A673 (cell line): ENCODE measurements at places on chromosomes 3 and 15. TPM values are rescaled to one million over a fixed set of nuclear protein-coding genes. Genes with fewer than 3 reads are reported as not detected.
A peak's percentile ranks its signal among the peaks of the same experiment; 100 is the strongest.

DNA sequence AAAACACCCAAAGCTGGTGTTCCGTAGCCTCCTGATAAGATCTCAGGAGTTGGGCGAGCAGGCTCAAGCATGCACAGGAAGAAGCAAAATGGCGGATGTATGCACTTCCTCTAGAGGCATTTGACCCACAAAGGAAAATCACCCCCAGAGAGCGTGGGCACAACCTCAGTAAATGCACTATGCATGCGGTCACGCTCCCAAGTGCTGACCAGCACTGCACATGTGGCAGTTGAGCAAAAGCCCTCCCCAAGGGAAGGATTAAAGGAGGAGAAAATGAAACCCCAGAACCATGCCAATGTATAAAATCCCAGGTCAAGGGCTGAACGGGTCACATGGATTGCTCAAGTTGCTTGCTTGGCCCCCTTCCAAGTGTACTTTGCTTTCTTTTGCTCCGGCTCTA lies 289.4 kb upstream of the IGF1R start:
- H3K36me3 ChIP-seq: no peaks in the 10 kb centered on the region
- H3K27ac ChIP-seq: no peak overlapping the region
- H3K4me3 ChIP-seq: no peak overlapping the region
- DNase-seq: no peak
- no peaks in the 10 kb centered on the region for H3K27me3 ChIP-seq

DNA sequence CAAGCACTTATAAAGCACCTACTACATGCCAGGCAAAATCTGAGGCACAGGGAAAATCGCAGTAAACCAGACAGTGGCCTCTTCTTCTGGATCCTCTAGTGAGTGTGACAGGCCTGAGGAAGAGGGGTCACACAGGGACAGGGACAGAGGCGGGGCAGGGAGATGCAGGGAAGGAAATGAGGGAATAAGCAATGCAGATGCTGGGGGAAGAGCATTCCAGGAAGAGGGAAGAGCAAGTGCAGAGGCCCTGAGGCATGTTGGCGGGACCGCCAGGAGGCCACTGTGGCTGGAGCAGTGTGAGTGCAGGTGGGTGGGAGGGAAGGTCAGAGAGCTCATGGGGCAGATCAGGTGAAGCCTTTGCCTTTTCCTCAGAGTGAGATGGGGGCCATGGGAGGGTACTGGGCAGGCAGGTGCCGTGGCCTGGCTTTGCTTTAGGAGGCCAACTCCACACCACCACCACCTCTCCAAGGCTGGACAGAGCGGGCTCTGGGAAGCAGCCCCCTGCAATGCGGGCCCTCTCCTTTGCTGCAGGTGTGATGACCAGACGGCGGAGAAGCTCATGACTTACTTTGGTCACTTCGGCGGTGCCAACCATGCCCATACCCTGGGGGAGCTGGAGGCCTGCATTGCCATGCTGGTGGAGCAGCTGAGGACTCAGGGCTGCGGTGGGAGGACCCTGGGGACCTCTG lies 26.8 kb upstream of the GP9 start:
- H3K27me3 ChIP-seq: no peaks in the 10 kb centered on the region
- no peaks in the 10 kb centered on the region for H3K4me1 ChIP-seq
- no peak overlapping the region for H3K4me3 ChIP-seq
- no peak for DNase-seq
- no peak overlapping the region for H3K27ac ChIP-seq

DNA sequence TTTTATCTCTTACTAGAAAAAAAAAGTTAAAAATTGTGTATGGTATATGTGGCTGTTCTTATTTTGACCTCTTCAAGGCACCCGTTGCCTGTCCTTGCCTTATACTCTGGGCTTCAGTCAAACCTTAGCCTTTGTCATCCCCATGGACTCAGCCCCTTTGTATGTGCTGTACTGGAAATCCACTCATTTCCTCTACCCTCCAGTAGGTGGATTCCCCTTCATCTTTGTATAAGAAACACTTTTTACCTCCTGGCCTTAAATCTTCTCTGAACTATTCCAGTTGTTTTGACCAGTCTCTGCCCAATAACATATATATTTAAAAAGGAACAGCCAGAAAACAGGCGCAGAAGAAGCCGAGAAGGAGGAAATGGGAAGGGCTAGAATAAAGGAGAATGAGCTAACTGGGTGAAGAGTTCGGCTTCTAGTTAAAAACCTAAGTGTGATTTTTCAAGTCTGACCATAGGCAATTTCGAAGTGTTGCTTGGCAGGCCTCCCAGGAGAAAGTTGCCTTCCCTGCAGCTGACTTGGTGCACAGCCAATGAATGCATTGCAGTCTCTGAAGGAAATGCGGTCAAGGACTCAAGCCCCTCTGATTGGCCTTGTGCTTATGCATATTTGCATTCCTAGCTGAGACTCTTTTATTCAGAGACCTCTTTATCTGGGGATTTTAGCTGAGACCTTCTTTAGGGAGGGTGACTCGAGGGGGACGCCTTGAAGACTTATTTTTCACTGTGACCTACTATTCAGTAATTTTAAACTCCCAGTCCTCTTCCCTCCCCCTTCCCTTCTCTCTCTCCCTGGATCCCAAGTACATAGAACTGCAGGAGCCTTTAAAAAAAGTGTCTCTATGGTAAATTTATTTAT lies 277.4 kb downstream of the ROBO1 start:
- DNase-seq: peak; percentile 40
- peaks cover 5% of the 10 kb centered on the region for H3K4me1 ChIP-seq
- no peaks in the 10 kb centered on the region for H3K36me3 ChIP-seq
- no peak overlapping the region for H3K4me3 ChIP-seq
- H3K27me3 ChIP-seq: no peaks in the 10 kb centered on the region

Gene RARRES1
- total RNA-seq: 0.15 TPM in 1 of 2 replicates, not detected in the other

Gene TNFAIP8L3
- 0.15 and 0.24 TPM in 2 replicates for total RNA-seq

Gene CNTN3
- 1.7 and 2.6 TPM in 2 replicates for total RNA-seq

Gene SSUH2
- total RNA-seq: 2.5 and 3.6 TPM in 2 replicates
